Activated CD8-positive, alpha-beta memory T cell treated with anti-CD3 and anti-CD28 coated beads, Interleukin-2, amount 50 U/mL, for 48 hours (primary cell): ENCODE measurements at places on chromosomes 4 and X.

DNA sequence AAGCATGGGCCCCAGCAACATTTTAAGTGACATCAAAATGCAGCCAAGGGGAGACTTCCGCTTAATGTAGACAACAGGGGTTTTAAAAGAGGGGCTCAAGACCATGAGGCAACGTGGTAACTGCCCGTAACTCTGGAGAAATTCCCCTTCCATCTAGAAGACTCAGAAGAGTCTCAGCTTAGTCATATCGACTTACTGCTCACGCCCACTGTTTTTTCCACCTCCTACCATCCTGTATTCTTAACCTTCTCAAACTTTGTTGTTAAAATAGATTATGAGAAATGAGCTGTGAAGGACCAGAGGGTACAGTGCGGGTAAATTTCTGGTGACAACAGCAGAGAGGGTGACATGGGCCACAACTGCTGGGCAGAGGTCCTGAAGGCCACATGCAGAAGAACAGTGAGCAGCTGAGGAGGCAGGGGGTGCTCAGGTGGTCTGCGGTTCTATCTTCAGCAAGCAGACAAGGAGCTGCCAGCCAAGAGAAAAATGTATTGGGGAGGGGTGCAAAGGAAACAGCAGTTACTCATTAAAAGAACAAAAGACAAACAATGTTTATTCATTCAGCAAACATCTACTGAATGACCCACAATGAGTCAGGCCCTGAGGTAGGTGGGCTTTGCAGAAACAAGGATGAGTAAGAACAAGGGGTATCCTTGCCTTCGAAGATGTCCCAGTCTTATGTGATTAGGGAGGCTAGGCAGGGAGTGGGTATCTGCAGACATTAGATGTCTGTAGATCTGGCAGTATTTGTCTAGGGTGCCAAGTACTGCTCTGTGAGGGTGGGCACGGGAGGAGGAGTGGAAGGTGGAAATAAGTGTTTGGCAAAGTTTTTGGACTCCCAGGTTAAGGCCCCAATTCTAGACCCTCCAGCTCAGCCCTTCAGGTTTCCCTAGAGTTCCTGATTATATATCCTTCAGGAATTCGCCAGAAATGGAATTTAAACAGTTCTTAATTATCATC, 175.3 kb downstream of the TSPAN5 start:
- peak; percentile 71 for DNase-seq

GRCh38 chr4:38837849-38838248, 18.8 kb downstream of the TLR6 start:
- DNase-seq: no peak

DNA sequence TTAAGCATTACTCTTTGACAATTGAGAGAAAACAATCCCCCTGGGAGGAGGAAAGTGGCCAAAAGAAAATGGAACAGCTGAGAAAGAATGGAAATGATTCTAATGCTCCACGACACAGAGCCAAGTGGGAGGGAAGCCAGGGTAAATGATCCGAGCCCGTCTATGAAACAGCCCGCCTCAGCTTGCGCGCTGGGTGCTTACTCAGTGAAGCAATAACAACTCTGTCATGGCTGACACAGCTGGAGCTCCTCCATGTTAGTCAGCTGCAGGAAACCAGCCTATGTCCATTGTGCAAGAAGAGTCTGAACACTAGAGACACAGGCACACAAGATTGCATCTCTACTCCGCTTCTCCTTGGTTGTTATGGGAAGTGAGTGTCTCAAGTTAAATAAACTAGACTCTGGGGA, 19.3 kb downstream of the NOA1 start:
- DNase-seq: no peak

- no peak for DNase-seq
These were observed 43.4 kb upstream of the PHF8 start for GRCh38 chrX:54087661-54088060.

- no peak for DNase-seq
These were observed 50.3 kb upstream of the HGFAC start for GRCh38 chr4:3391422-3391821.

DNA sequence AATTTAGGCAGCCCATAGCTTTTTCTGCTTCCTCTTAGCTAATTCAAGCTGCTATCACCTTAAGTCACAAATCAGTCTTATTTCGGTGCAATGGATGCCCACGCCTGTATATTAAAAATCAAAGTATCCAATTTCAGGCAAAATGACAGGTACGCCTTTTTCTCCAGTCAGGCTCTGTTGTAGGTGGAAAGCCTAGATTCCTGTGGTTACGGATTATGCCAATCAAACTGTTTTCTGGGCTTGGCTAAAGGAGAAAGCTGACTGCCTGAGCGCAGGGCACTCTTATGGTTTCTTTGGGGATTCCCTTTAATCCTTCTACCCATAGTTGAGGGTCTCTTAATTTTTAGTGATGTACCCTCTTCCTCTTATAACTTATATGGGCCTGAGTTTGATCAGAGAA, 550.5 kb downstream of the PDHA2 start:
- DNase-seq: no peak

DNA sequence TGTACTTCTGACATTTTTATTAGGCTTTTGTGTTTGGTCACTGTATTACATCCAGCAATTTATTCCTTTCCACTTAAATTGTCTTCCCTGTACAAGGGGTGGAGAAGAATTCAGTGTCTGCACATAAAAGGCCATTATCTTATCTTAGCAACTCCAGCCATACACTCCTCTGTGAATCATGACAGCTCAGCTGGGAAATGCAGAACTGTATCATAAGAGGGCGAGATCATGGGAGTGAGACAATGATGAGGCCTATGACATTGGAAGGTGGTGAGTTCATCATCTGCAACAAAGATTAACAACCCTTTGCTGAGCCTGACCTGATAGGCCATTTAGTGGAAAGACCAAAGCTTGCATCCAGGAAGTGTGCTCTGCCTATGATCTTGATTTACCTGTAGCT, 33.3 kb downstream of the SLIT2 start:
- DNase-seq: no peak

GRCh38 chrX:118523920-118524319, 28.3 kb downstream of the DOCK11 start:
- DNase-seq: no peak

DNA sequence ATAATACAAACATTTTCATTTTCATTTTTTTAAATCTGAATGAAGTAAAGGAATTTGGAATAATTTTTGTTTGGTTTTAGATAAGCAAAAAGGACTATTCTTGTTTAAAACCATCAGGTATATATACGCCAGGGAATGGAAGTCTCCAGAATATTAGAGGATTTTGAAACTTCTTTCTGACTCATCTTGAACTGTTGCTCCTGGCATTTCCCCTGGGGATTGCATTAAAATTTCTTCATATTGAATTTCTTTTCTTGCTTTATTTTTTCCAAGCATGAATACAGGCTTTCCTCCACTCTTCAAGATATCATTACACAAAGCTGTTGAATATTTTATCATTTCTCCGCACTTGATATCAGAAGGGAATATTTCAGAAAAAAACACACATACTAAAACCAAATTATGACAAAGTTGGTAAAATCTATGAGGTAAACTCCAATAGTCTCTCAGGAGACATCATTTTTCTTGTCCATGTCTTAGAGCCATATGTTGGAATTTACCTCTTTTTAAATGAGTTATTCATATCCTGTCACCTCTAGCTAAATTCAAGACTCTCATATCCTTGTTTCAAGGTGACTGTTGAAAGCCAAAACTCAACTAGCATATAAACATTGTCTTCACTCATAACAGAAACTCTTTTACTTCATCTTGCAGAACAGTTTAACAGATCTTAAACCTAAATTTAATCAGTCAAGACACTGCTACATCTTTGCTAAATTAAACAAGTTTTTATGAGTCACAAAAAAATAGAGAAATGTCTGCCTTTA, 20.7 kb upstream of the CSN1S1 start:
- no peak for DNase-seq

DNA sequence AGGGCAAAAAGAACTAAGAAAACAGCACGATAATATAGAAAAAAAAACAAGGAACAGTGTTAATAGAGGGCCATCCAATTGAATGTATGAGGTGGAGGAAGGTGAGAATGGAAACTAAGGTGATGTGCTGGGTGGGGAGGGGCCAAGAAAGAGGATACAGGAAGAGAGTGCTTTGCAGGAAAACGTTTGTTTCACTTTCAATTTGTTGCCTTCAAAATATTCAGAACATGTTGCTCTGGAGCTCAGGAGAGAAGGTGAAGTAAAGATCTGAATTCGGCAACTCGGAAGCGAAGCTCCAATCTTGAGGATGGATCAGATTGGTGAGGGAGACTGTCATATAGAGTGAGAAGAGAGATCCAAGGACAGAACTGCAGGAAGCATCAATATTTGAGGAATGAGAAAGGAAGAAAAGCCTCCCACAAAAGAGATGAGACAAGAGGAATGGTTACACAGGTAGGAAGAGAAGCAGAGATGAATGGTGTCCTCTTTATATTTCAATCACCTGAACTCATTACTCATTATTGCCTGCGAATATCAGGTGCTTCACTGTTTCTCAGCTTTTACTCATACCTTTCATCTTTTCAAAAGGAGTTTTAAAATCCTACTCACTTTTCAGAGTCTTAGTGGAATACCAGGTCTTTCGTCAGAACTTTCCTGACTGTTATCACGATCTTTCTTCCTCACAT, 14.7 kb upstream of the SEC24D start:
- no peak for DNase-seq

DNA sequence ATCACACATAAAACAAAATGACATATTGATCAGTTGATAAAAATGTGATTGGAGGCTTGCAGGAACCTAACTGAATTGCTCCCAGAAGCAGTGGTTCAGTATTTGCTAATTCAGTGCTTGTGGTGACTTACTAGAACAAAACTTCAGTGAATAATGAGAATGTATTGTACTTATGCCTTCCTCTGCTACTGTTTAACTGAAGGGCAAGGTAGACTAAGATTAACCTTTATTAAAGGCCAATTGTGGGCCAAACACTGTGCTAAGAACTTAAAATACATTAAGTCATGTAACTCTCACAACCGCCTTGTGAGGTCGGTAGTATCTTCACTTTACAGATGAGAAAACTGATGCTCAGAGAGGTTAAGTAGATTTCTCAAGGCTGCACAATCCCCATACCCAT, 14.9 kb downstream of the IGFBP7 start:
- no peak for DNase-seq

DNA sequence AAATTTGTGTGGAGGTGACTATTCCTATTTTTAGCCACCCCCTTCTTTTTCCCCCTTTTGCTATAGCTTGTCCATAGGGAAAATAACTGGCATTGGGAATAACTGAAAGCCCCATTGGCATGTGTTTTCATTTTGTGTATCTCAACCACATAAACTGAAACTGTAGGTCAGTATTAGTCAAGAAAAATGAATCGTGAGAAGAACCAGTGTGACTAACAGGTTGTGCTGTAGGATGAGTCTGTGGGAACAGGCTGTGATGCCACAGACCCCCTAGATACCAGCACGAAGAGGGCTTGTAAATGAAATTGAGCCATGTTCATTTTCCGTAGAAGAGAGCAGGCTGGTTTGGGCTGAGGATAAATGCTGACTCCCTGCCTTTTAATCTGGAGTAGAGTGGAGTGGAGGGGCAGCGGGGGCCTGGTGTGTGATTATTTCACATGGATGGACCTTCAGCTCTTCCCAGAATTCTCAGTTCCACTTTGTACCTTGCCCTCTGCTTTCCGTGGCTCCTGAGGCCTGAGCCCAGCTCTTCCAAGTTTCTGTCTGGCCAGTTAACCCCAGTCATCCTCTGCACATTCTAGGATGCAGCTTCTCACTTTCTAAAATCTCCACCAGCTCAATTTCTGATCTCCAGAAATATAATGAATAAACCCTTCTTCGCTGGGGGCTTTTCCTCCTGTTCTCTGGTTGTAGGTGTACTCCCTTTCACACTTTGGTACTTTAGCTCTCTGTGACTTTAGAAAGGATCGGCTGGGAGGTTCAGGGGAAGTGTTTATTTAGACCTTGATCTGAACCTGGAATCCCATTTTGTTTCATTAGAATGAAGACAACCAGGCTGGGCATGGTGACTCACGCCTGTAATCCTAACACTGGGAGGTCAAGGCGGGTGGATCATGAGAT, 37.3 kb downstream of the DCUN1D4 start:
- DNase-seq: no peak

GRCh38 chrX:17732138-17732783, 5.0 kb upstream of the SCML1 start:
- DNase-seq: no peak

GRCh38 chrX:22325096-22325495, 52.4 kb downstream of the CBLL2 start:
- no peak for DNase-seq

DNA sequence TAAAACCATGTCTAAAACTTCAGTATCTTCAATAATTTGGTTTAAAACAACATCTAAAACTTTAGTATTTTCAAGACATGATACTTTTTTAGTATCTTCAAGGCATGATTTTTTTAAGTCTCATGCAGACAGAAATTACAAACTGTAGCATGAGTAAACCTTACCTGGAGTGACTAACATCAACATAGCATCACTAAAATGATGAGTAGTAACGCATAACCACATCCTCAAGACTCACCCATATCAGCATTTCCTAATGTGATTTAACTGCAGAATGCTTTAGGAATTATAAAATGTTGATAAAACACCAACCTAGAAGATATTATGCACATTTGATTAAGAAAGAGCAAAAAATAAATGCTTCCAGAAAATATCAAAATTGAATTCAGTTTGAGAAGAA, 19.7 kb upstream of the EDNRA start:
- no peak for DNase-seq

- DNase-seq: no peak
These were observed 67.3 kb upstream of the ATOH1 start for GRCh38 chr4:93761286-93761685.
